Eye (tissue), 1 donor: ENCODE measurements at places on chromosomes 3 and 15.

- peak; percentile 44 for DNase-seq
These were observed 217.8 kb upstream of the EOMES start for GRCh38 chr3:27939940-27940339.

DNA sequence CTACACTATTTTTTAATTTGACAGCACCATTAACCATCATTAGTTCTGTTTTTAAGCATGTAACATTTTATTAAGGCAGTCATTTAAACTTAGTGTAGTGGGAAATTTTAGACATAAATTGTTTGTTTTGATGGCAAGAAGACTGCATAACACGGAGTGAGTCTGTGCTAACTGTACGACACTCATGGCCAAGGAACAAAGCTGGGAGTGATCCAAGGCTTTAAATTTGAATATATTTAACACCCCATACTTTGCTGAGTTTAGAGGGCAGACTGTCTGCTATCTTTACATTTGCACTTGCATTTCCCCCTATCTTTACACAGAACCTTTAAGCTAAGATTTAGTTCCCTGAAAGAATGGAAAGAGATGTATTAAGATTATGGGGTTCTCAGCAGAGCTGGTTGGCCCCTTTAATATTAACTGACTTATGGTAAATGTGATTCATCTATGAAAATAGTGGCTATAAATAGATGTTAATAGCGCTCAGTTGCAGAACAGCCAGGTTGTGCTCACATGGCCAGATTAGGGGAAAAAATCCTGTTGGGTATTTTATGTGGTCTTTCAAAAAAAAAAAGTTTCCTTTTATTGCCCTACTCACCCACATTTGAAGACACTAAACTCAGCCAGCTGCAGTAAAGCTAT lies 120.7 kb downstream of the CMSS1 start:
- no peak for DNase-seq

- no peak for DNase-seq
These were observed 58.0 kb upstream of the TEX9 start for GRCh38 chr15:56307180-56307579.

DNA sequence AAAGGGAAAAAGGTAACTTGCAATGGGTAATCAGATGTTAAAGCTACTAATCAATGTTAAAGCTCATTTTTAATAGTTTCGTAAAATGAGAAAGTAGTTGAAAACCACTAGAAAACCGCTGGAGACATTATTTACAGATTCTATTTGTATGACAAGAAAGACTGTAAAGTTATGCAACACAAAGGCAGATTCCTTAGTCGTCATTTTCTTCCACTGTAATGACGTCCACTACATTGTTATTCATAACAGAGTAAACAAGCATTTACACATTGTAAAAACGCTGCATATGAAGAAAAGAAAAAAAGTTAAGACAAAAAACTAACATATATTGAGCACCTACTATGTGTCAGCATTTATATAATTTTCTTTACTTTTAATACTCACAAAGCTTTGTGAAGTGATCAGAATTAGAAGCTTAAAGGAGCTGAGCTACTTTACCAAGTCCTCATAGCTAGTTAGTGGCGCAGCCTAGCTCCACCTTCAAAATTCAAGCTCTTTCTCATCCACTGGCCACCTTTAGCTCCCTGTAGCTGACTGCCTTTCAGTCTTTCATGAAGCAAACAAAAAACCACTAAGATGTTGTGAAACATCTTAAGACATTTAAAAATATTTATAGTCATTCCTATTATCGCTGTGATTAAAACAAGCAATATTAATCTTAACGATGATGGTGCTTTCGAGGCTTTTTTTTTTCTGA lies 100.1 kb upstream of the CDIN1 start:
- DNase-seq, result no peak

GRCh38 chr3:105618556-105618955 lies 250.3 kb downstream of the CBLB start:
- DNase-seq, result no peak

DNA sequence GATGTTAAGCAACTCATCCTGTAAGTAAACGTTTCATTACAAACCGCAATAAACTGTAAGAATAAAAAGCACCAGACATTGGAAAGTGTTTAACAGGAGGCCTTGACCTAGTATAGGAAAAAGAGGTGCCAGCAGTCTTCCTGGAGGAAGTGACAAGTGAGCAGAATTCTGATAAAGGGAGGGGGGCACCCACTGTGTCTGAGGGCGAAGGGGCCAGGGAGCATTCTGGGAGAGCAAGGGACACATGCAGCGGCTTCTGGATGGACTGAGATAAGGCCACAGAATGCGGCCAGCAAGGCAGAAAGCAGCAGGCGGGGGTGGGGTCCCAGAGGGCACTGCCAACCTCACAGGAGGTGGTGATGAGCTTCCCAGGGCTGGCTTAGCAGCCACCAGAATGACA lies 80.2 kb downstream of the MTHFS start:
- no peak for DNase-seq

DNA sequence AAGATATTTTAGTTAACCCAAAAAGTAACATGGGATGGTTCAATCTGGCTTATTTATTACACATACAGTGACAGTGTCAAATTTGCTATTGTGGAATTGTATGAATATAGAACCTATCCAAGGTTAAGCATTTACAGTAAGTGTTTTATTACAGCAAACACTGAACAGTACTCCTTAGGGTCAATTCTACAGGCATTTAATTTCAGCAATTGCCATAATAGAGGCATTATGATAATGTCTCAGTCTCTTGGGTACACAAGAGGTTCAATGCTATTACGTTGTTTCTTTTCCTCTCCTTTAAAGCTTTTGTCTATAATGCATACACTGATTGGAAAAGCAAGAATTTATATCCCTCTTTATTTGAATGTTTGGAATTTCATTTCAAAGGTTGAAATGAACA lies 275.7 kb upstream of the NAALADL2 start:
- no peak for DNase-seq

GRCh38 chr3:108125153-108125543 lies 34.3 kb upstream of the CD47 start:
- DNase-seq, result no peak

- no peak for DNase-seq
These were observed 55.5 kb upstream of the AGTR1 start for GRCh38 chr3:148642214-148642613.

- no peak for DNase-seq
These were observed 262.9 kb downstream of the CNTN6 start for GRCh38 chr3:1355691-1356090.

GRCh38 chr15:74233851-74234597 lies 2.1 kb upstream of the CCDC33 start:
- DNase-seq, result no peak

GRCh38 chr3:97896547-97896946 lies 74.7 kb downstream of the CRYBG3 start:
- no peak for DNase-seq

GRCh38 chr3:124293584-124293983 lies 301.7 kb upstream of the ROPN1 start:
- no peak for DNase-seq

DNA sequence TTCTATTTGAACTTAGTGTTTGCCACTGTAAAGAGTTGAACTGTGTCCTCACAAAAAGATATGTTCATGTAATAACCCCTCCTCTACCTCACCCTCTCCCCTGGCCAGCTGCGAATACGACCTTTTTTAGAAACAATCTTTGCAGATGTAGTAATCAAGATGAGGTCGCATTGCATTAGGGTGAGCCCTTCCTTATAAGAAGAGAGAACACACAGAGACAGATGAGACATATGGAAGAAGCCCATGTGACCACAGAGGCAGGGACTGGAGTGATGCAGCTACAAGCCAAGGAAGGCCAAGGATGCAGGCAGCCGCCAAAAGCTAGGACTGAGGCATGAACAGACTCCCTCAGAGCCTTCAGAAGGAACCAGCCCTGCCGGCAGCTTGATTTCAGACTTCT lies 27.6 kb downstream of the GPR176 start:
- DNase-seq, result no peak

GRCh38 chr15:39588531-39589192 lies 7.8 kb downstream of the THBS1 start:
- DNase-seq, result no peak

DNA sequence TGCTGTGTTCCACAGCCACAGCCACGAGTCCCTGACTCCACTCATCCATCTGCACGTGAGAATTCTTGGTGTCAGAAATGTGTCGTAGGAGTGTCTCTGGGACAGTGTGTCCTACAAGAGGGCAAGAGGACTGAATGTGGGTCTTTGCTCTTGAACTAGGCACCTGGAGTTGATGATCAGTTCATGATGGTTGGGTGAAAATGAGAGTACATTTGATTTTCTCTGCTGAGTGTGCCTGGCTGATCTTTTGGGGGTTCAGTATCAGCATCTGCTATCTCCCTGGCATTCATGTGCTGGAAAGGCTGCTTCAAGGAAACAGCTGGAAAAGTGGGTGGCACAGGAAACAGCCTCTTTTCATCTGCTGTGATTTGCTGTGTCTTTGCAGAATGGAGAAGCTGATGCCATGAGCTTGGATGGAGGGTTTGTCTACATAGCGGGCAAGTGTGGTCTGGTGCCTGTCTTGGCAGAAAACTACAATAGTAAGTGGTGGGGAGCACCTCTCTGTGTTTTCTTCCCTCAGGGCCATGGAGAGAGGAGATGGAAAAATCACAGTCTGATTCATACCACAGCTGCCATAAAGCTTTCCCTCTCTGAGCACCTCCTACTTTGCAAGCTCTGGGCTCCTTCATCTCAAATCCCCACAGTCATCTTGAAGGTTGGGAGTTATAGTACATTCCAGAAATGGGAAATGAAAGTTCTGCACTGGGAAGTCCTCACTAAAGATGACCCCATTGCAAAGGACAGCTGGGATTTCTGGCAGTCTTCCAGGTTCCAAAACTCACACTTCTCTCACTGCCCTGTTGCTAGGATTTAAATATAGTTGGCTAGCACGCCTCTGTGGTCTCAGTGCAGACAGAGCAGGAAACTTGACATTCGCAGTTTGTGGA lies 17.8 kb downstream of the TF start:
- peak; percentile 33 for DNase-seq

- no peak for DNase-seq
These were observed 8.6 kb upstream of the ADAM10 start for GRCh38 chr15:58758141-58758540.

DNA sequence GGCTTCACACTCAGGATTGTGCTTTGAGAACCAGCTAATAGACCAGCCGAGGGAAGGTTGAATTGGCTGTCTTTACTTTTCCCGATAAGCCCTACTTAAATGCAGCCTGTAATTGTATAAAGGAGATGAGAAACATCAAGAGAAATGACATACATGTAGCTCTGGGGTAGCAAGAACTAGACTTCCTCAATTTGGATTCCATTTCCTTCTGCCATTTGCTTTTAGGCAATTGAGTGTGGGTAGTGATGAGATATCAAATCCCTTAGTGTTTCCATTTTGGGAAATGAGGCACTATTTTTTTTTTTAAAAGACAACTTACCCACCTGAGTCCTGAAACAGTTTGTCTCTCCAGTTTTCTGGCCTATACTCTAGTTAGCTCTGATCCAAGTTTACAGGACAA lies 2.2 kb downstream of the INAFM2 start:
- DNase-seq, result no peak

GRCh38 chr3:168865022-168865551 lies 769.4 kb upstream of the GOLIM4 start:
- peak; percentile 73 for DNase-seq

GRCh38 chr15:68421115-68421551 lies 10.8 kb downstream of the ITGA11 start:
- DNase-seq, result peak; percentile 67

DNA sequence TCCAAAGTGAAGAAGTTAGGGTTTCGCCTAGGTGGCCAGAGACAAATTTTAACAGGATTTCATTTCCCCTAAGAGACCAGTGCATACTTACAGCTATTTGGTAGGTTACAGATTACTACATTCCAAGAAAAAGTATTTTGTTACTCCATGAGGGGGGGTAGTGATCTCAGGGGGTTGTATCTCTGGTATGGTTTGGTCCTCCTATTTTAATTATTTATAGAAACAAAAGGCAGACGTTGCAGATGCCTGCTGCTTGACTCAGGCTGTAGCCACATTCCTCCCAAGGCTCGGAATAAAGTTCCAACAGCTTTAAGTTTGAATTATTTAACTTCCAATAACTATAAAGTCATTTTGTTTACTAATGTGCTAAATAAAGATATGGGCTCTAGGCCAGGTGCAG lies 1.3 kb upstream of the TRIM59 start:
- DNase-seq, result no peak

- DNase-seq, result no peak
These were observed 73.7 kb upstream of the DLG1 start for GRCh38 chr3:197372047-197372661.

GRCh38 chr15:52112203-52112750 lies 298 bp downstream of the BCL2L10 start:
- DNase-seq, result peak; percentile 71

DNA sequence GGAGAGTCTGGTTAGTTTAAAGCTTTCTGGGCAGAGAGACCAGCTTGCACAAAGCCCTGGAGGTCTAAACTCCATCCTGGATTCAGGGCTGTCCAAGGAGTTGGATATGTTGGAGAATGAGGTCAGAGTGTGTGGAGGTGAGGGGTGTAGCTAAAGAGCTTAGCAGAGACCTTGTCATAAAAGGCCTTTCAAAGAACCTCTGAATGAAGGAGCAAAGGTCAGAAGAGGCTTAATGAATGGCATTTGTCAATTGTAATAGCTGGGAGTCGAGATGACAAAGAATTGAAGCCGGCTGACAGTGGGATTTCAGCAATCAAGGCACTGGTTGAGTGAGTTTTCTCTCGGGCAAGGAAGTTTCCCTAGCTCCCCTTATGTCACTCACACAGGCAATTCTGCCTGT lies 202.6 kb downstream of the PDCD6IP start:
- DNase-seq, result no peak
